ENCODE measurements at places on chromosomes 16 and 17. TPM values are rescaled to one million over a fixed set of nuclear protein-coding genes. Genes with fewer than 3 reads are reported as not detected.

PDE6G gene
- total RNA-seq = 6.0 TPM

KRT28 gene
- not detected for total RNA-seq

TERB1 gene
- total RNA-seq = not detected

SPAG5 gene
- total RNA-seq = 103 TPM

PSMB10 gene
- 203 TPM for total RNA-seq

DNA sequence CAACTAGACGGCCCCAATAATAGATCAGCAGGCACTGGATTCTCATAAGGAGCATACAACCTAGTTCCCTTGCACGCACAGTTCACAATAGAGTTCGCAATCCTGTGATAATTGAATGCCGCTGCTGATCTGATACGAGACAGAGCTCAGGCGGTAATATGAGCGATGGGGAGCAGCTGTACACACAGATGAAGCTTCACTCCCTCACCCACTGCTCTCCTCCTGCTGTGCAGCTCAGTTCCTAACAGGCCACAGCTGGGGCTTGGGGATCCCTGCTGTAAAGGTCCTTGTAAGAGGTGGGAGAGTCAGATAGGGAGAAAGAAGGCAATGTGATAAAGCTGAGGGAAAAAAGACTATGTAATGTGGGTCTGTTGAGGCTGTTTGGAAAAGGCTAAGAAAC is 577.5 kb downstream of the RBFOX1 start:
- no peak for DNase-seq
